ENCODE measurements at places on chromosomes 3 and 15.

GRCh38 chr3:195140816-195141793 is 129.9 kb downstream of the XXYLT1 start:
- DNase-seq = no peak

GRCh38 chr15:72315706-72316370 is 4.1 kb downstream of the CELF6 start:
- no peak for DNase-seq

DNA sequence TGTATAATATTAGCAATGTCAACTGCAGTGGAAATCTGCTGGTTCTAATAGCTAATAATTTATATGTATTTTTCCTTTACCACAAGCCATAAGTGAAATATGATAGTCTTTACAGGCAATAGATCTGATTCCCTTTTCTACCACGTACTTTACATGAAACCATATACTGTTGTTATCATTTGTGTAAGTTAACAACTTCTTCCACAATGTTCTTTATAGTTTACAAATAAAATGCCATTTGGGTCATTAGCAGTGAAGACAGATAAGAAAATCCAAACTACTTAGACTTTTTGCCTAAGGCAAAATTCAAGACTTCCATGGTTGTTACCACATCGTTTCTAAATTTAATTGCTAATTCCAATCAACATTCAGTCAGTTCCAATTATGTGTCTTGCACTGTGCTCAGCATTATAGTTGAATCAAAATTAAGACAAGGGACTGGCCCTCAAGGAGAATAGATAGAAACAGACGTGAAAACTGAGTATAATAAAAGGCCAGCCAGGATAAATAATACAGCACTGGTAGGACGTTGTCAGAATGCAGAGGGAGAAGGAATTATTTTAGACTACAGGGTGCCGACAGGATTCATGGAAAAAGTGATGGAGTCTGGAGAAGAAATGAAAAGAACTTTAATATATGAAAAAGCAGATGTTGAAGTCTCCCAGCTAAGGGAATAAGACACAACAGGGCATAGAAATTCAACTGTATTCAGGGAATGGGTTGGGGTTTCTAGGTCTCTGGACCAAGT is 249.8 kb downstream of the ALCAM start:
- DNase-seq = no peak

- no peak for DNase-seq
Measured at GRCh38 chr15:68987120-68987519, 27.4 kb upstream of the NOX5 start.

GRCh38 chr3:94156626-94157025 is 93.8 kb downstream of the NSUN3 start:
- DNase-seq = no peak

DNA sequence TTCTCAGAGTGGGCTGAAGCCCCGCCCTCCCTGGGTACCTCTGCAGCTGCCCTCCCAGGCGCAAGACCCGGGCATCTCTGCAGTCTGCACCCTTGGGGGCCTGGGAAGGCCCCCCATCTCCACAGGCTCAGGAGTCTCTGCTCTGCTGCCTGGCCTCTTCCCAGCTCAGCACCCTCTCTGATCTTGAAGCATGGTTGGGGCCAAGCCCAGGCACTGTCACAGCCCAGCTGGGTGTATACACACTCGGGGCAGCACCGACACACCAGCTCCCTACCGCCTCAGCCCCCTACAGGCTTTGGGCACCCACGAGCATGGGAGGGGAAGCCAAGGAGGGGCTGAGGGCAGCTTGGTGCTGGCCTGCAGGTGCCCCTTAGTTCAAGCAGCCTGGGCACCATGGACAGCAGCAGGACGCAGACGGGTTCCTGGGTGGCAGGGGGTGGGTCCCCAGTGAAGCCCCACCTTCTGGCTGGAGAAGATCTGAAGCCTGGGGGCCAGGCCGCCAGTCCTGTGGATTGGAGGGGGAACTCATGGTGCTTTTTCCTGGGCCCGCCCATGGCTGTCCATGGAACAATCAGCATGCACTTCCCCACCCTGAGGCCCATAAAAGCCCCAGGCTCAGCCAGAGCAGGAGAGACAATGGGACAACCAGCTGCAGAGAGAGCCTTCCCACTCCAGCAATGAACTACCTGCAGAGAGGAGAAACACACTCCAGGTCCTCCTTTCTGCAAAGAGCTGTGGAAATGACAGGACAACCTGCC is 170.6 kb downstream of the TJP1 start:
- no peak for DNase-seq

GRCh38 chr3:128482666-128483656 is 10.0 kb downstream of the GATA2 start:
- DNase-seq = peak; percentile 97

- DNase-seq = no peak
Measured at GRCh38 chr3:189171707-189172106, at the start of gene TPRG1. Gene TPRG1, plus strand, starts transcription at chr3:189171971. Its CDS starts 35,414 bp downstream, at chr3:189207385.

- peak; percentile 72 for DNase-seq
Measured at GRCh38 chr15:89364341-89364740, 29.7 kb upstream of the POLG start.

DNA sequence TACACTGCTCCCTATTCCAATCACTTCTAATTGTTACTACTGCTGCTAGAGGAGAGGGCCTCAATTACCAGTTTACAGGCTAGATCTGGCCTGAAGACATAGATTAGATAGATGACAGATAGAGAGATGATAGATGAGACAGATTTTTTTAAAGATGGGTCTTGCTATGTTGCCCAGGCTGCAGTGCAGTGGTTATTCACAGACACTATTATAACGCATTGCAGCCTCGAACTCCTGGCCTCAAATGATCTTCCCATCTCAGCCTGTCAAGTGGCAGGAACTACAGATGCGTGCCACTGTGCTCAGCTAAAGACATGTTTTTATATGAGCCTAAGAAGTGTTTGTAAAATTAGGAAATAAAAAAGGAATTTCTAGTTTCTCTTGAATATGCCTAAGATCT is 6.2 kb downstream of the SLC33A1 start:
- no peak for DNase-seq

- DNase-seq = no peak
Measured at GRCh38 chr3:87148020-87148419, 79.1 kb upstream of the CHMP2B start.

- DNase-seq = no peak
Measured at GRCh38 chr15:25664761-25665160, 198.4 kb downstream of the ATP10A start.

DNA sequence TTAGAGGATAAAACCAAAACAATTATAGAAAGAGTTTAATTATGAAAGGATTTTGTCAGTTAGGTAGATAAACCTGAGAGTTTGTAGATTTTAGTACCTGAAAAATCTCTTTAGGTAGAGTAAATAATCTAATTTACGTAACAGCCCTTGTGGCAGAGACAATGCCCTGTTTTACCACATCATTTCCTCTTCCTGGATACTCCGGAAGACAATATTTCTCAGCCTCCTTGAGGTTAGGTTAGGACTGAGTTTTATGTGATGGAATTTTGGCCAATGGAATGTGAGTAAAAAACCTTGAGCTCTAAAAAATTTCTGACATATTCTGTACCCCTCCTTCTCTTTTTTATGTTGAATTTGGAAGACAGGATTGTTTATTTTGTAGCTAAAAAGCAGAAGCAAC is 50.7 kb upstream of the TPRG1 start:
- DNase-seq = peak; percentile 1

- DNase-seq = no peak
Measured at GRCh38 chr3:150110097-150110496, 139.4 kb upstream of the PFN2 start.

DNA sequence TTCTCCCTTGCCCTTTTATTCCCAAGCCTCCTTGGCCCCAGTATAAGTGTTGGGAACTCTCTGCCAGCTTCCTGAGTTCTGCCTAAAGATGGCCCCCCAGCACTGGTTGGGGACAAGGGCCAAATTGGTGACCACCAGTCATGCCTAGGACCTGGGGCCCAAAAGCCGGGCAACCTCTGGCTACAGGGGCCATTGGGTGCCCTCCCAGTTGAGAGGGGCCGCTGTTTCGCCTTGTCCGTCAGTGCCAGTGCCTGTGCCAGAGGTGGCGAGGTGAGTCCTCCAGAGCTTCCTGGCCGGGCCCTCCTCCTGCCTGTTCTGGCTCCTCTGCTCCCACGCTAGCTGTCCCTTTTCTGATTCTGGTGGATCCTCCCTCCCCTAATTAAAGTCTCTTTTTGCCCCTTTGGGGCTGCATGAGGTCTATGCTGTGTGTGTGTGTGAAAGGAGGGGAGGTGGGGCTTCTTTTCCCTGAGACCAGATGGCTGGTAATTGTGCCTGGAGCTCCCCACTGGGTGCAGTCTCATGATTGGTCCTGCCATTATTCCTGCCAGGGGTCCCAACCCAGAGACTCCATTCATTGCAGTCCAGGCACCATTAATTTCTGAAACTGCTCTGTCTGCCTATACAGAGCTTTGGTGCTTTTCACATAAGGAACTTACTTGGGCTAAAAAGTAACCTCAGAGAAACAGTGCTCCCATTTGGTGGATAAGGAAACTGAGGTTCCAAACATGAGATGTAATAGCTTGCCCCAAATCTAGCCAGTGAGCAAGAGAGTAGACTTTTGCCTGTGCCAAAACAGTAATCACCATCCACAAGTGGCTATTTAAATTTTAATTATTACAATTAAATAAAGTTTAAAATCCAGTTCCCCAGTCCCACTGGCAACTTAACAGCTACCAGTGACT is 3.1 kb upstream of the TTLL3 start:
- DNase-seq = no peak

DNA sequence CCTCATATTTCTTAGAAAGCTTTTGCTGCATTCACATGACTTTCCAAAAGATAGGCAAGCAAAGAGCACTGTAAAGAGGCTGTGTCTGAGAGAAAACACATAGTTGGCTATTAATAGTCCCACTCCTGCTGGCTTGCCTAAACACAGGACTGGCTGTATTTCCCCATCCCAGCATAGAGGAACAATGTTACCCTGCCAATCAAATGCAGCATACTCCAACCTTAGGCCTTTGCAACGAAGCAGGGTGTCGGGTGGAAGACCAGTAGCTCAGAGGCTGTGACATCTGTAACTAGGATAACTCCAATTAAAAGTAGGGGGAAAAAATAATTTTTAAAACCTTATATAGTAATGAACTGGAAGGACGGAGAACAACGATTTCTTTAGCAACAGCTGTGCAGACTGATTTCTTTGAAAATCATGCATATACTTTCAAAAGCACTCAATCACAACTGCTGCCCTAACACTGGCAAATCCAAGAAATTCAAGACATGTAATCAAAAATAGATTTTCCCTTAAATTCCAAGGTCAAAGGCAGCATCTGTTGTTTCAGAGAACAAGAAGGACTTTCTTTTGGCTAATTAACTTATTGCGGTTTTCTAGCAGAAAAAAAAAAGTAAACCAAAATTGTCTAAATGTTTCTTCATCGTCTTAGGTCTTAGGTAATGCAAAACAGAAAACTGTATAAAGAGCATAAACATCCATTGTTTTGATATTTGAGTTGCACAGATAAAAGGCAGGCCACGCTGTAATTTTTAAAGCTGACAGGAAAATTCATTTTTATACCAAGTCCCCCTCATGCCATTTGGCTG is 139.3 kb downstream of the TNIK start:
- no peak for DNase-seq

DNA sequence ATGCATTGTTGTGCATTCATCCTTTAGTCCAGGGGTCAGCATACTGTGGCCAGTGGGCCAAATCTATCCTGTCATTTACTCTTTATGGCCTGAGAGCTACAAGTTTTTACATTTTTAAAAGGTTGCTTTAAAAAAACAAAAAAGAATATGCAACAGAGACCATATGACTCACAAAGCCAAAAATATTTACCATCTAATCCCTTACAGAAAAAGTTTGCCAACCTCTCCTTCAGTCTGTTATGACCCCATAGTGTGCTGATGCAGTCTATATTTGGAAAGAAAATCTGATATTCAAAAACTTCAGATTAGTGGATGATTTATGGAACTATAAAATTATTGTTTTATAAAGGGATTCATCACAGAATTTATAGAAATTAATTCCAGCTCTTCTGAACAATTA is 237.5 kb upstream of the IL12A start:
- no peak for DNase-seq

DNA sequence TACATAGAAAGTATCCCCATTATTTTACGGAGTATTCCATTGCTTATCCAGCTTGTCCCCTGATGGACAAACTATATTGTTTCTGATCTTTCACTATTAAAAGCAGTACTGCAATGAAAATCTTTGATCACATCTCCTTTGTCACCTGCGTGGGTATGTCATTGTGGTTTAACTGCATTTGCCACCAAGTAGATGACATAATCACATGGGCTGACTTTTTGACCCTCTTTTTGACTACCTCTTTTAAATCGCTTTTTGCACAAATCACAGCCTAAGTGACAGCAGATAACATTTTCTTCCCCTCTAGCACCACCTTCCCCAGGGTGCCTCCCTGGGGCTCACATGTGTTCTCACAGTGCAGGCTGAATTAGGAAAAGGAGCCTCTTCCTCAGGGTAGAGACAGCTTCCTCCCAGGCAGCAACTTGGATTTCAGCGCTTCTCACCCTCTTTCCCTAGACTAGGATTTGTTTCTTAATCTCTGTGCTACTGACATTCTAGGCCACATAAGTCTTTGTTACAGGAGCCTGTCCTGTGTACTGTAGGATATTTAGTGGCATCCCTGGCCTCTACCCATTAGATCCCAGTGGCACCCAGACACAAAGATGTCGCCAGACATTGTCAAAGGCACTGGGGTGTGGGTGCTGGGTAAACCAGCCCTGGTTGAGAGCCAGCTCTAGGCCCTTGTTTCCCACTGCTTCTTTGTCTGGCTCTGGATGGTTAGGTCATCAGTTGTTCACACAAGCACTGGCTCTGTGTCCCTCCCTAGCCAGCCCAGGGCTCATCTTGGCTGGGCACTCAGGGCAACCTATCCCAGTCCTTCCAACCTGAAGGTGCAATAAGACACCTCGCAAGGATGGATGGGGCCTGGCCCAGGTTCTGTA is 1.3 kb upstream of the RBP1 start:
- DNase-seq = no peak

DNA sequence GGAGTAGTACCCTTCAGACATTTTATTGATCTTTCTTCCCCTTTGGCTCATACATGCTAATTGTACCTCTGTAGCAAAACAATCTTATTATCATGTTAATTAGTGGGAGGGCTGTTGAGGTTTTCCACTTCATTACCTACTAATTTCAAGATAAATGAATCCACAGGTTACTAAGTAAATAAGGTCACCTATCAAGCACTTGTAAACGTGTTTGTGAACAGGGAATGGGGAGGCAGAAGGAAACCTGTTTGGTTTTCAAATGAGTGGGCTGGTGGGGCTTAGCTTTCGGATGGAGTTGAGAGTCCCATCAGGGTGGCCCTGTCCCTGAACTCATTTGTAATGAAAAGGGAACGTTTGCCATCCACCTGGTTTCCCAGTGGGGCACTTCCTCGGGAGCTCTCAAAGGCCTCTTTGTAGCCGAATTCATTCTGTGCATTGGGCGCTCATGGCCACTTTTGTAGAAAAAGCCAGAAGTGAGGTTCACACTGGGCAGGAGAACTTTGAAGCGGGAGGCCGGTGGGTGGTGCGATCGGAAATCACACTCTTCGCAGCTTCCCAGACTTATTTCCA is 419.8 kb upstream of the NR2F2 start:
- DNase-seq = no peak

GRCh38 chr3:186381424-186382216 is 19.6 kb upstream of the DGKG start:
- DNase-seq = no peak

DNA sequence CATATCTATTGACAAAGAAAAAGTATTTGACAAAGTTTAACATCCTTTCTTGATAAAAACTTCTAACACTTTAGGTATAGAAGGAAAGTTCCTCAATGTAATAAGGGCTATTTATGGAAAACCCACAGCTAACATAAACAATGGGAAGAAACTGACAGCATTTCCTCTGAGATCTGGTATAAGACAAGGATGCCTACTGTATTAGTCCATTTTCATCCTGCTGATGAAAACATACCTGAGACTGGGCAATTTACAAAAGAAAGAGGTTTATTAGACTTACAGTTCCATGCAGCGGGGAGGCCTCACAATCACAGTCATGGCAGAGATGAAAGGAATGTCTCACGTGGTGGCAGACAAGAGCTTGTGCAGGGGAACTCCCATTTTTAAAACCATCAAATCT is 17.8 kb upstream of the CLDN1 start:
- DNase-seq = no peak

All from GF-D8 (cell line).